ENCODE measurements at places on chromosomes 13 and 19. TPM values are rescaled to one million over a fixed set of nuclear protein-coding genes. Genes with fewer than 3 reads are reported as not detected.

DNA sequence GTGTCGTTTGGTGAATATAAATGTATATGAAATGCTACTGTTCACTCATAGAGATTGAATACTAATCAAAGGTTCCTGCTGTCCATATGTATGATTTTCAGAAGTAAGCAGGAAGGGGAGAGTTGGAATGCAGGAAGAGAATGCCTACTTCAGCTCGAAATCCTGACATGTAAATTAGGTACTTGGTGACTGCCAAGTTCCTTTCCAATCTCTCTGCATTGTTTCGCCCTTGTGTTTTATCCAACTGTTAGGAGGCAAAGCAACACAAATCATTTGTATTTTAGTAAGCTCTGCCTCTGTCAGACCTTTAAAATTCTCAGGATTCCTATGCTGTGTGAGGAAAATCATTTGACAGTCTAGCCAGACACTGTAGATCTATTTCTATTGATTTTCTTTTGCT is 9.0 kb downstream of the STARD13 start:
- H3K27ac ChIP-seq: no peak overlapping the region
- no peaks in the 10 kb centered on the region for H3K27me3 ChIP-seq
- H3K4me3 ChIP-seq: no peak overlapping the region
- H3K36me3 ChIP-seq: peaks cover 2% of the 10 kb centered on the region
- peaks cover 36% of the 10 kb centered on the region for H3K4me1 ChIP-seq
- DNase-seq: no peak

- H3K27me3 ChIP-seq: no peaks in the 10 kb centered on the region
- H3K4me3 ChIP-seq: no peak overlapping the region
- H3K4me1 ChIP-seq: no peaks in the 10 kb centered on the region
- no peaks in the 10 kb centered on the region for H3K36me3 ChIP-seq
These were observed 26.4 kb downstream of the IL17D start for GRCh38 chr13:20729633-20730585.

DNA sequence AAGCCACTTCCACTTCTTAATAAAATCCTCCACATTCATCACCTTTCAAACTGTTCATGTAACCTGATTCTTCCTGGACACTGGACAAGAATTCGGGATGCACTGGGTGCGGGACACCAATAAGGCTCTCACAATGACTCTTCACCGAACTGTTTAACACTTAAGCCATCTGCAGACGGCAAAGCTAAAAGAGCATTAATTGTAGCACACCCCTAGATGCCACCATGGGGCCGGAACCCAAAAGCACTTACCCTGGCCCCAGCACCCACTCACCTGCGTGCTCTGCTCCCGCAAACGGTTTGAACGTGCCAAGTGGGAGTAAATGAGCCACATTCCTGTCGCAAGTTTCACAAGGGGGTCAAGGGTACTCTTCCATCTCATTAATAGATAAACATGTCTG is 254.3 kb upstream of the PRR20A start:
- H3K27me3 ChIP-seq: no peaks in the 10 kb centered on the region
- no peaks in the 10 kb centered on the region for H3K4me1 ChIP-seq
- no peak overlapping the region for H3K27ac ChIP-seq
- DNase-seq: no peak

- no peak overlapping the region for H3K27ac ChIP-seq
- H3K4me1 ChIP-seq: no peaks in the 10 kb centered on the region
- no peaks in the 10 kb centered on the region for H3K36me3 ChIP-seq
- no peak overlapping the region for H3K4me3 ChIP-seq
- DNase-seq: peak; percentile 6
These were observed 178.4 kb downstream of the MYO16 start for GRCh38 chr13:108807841-108808240.

DNA sequence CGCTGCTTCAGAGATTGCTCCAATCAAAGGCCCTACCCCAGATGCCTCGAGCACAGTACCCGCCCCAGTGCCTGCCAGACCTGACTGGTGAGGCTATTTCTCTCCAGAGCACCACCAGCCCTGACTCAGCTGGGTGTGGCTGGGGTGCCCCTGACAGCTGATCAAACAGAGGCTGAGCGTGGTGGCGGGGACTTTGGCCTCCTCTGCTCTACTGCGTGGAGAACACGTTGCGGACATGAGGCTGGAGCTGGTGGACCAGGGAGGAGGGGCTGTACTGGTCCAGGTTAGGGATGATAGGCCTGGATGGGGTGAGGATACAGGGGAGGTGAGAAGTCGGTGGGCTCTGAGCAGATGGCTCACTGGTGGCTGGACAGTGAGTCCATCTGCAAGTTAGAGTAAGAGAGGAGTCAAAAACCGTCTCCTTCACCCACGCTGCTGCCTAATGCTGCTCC is 3.5 kb upstream of the DOCK6 start:
- H3K36me3 ChIP-seq: no peaks in the 10 kb centered on the region
- H3K4me1 ChIP-seq: peaks cover 12% of the 10 kb centered on the region
- no peaks in the 10 kb centered on the region for H3K27me3 ChIP-seq
- H3K27ac ChIP-seq: no peak overlapping the region

- no peak for DNase-seq
- peaks cover 10% of the 10 kb centered on the region for H3K4me1 ChIP-seq
- H3K27me3 ChIP-seq: no peaks in the 10 kb centered on the region
- H3K4me3 ChIP-seq: no peak overlapping the region
- no peak overlapping the region for H3K27ac ChIP-seq
These were observed 50.7 kb upstream of the SLC15A1 start for GRCh38 chr13:98803111-98803561.

DNA sequence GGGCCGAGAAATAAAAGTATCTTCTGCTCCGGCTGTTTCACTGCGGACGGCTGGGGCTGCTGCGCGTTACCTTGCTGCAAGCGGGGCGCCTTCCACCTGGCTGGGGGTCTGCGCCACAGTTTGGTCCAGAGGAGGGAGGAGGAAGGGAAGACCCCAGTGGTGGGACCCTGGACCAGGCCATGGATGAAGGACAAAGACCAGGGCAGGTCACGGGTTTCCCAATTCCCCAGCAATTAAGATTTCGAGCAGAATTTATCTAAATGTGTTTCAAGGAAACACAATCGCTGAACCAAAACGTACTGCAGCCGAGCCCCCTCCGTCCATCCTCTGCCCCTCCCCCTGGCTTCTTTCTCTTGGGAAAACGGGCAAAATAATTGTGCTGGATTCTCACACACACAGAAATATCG is 2.9 kb downstream of the SOX1 start:
- H3K27me3 ChIP-seq: peaks cover 37% of the 10 kb centered on the region
- H3K36me3 ChIP-seq: no peaks in the 10 kb centered on the region
- DNase-seq: no peak
- H3K4me1 ChIP-seq: no peaks in the 10 kb centered on the region

GRCh38 chr19:22144394-22144793 is 52.4 kb downstream of the ZNF676 start:
- H3K4me1 ChIP-seq: no peaks in the 10 kb centered on the region
- no peaks in the 10 kb centered on the region for H3K36me3 ChIP-seq
- no peak overlapping the region for H3K27ac ChIP-seq
- peak; percentile 32 for DNase-seq
- no peaks in the 10 kb centered on the region for H3K27me3 ChIP-seq

- no peaks in the 10 kb centered on the region for H3K4me1 ChIP-seq
- H3K4me3 ChIP-seq: no peak overlapping the region
- DNase-seq: no peak
- H3K27me3 ChIP-seq: no peaks in the 10 kb centered on the region
- no peaks in the 10 kb centered on the region for H3K36me3 ChIP-seq
These were observed 502.8 kb upstream of the SLITRK5 start for GRCh38 chr13:87168390-87168789.

DNA sequence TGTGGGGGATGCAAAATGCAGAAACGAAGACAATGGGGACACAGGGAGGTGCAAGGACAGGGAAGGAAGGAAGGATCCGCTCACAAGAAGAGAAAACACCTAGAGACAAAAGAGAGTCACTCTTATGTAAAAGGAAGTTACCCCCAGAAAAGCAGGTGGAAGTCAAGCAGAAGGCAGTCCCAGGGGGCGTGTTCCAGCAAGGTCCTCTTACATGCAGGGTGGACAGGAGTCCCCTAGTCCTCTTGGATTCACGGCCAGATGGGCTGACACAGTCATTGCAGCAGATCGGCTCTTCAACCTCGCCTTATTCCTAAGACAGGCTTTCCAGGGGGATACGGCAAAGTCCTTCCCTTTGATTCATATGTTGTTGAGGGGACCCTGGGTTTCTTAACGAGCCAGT is 83.9 kb upstream of the SPATA13 start:
- H3K4me3 ChIP-seq: no peak overlapping the region
- H3K27me3 ChIP-seq: no peaks in the 10 kb centered on the region
- no peak for DNase-seq
- no peaks in the 10 kb centered on the region for H3K4me1 ChIP-seq
- H3K27ac ChIP-seq: no peak overlapping the region

- no peak overlapping the region for H3K4me3 ChIP-seq
- H3K27ac ChIP-seq: no peak overlapping the region
- no peaks in the 10 kb centered on the region for H3K36me3 ChIP-seq
- no peaks in the 10 kb centered on the region for H3K4me1 ChIP-seq
- DNase-seq: no peak
These were observed 89.2 kb upstream of the ARGLU1 start for GRCh38 chr13:106657104-106657503.

GRCh38 chr13:112178769-112179168 is 111.8 kb downstream of the SOX1 start:
- H3K27me3 ChIP-seq: no peaks in the 10 kb centered on the region
- H3K4me3 ChIP-seq: no peak overlapping the region
- no peaks in the 10 kb centered on the region for H3K4me1 ChIP-seq
- H3K36me3 ChIP-seq: no peaks in the 10 kb centered on the region
- no peak for DNase-seq

- H3K27ac ChIP-seq: no peak overlapping the region
- no peak for DNase-seq
- no peaks in the 10 kb centered on the region for H3K36me3 ChIP-seq
- no peaks in the 10 kb centered on the region for H3K27me3 ChIP-seq
These were observed 31.4 kb downstream of the ELF1 start for GRCh38 chr13:40987606-40988280.

GRCh38 chr19:49157445-49158224 is at the start of gene TRPM4:
Gene TRPM4 (plus strand): TSS chr19:49157792. CDS start chr19:49157867, 75 bp downstream.
- H3K4me3 ChIP-seq: peak within 1 kb of the TSS; percentile 97
- H3K27ac ChIP-seq: peak within 1 kb of the TSS; percentile 58
- no peaks in the 10 kb centered on the region for H3K36me3 ChIP-seq
- peak; percentile 67 for DNase-seq

DNA sequence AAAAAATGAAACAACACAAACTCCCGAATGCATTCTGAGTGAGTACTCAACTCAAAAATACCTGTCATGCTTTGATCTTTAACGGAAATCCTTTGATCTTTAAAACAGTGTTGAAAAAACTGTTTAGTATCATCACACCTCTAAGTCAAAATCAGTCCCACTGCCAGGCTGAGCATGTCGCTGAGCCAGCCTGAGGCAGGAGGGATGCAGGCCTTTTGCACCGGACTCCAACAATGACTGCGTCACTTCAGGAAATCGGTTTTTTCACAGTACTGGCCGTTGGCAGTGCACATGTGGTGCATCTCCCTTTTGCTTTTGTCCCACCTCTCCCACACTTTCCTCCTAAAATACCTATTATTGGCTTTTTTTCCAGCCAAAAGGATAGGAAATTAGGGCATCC is 78.2 kb downstream of the SHISA2 start:
- no peaks in the 10 kb centered on the region for H3K36me3 ChIP-seq
- no peaks in the 10 kb centered on the region for H3K4me1 ChIP-seq
- H3K27me3 ChIP-seq: no peaks in the 10 kb centered on the region
- no peak for DNase-seq

GRCh38 chr19:16444269-16444600 is 27.5 kb downstream of the EPS15L1 start:
- DNase-seq: no peak
- H3K27me3 ChIP-seq: no peaks in the 10 kb centered on the region
- peaks cover 2% of the 10 kb centered on the region for H3K36me3 ChIP-seq
- no peak overlapping the region for H3K4me3 ChIP-seq
- peaks cover 14% of the 10 kb centered on the region for H3K4me1 ChIP-seq

DNA sequence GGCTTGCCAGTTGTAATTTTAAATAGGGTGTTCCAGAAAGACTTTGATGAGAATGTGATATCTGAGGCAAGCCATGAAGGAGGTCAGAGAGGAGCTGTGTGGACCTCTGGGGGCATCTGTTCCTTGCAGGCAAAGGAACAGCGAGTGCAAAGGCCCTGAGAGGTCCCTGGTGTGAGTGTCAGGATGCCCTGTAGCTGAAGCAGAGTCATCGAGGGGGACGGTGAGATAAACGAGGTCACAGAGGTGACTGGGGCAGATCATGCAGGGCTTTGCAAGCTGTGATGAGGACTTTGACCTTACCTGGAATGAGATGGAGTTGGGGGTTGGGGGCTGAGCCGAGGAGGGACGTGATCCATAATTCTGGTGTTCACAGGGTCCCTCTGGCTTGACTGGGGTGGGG is 75.0 kb downstream of the RYR1 start:
- no peaks in the 10 kb centered on the region for H3K4me1 ChIP-seq
- no peak for DNase-seq
- H3K36me3 ChIP-seq: no peaks in the 10 kb centered on the region
- H3K27me3 ChIP-seq: no peaks in the 10 kb centered on the region

DNA sequence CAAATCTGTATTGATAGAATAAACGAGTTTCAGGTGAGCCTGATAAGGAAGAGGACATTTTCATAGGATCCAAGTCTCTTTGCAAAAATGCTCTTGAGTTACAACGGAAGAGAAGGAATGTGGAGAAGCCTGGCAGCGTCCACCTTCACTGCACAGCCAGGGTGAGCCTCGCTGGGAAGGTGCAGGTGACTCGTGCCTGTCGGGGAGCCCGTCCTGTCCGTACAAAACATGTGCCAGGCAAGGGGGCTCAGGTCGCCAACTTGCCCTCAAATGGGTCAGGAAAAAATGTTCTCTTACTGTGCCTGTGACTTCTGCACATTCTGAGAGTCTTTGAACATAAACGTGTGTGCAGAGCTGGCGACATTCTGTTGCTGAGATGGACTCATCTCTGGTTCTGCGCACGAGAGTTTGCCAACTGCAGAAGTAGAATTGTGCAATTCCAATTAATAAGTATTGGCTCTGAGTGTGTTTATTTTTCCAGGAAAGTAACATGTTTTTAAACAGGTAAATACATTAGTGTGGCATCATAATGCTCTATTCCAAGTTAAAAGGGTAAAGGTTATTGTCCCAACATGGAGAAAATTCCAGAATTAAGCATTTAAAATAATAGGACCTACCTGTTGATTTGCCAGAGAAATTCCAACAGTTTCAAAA is 28.6 kb downstream of the NAXD start:
- peaks cover 9% of the 10 kb centered on the region for H3K4me1 ChIP-seq
- H3K27ac ChIP-seq: no peak overlapping the region
- H3K4me3 ChIP-seq: no peak overlapping the region
- H3K36me3 ChIP-seq: peaks cover 25% of the 10 kb centered on the region
- no peak for DNase-seq

- H3K27ac ChIP-seq: no peak overlapping the region
- no peak overlapping the region for H3K4me3 ChIP-seq
- no peaks in the 10 kb centered on the region for H3K27me3 ChIP-seq
- no peaks in the 10 kb centered on the region for H3K36me3 ChIP-seq
- peak; percentile 21 for DNase-seq
These were observed 41.7 kb upstream of the EEF1AKMT1 start for GRCh38 chr13:20815464-20815863.

- DNase-seq: peak; percentile 12
- no peaks in the 10 kb centered on the region for H3K27me3 ChIP-seq
- no peak overlapping the region for H3K27ac ChIP-seq
- no peaks in the 10 kb centered on the region for H3K36me3 ChIP-seq
- no peak overlapping the region for H3K4me3 ChIP-seq
- no peaks in the 10 kb centered on the region for H3K4me1 ChIP-seq
These were observed 85.2 kb upstream of the FAM216B start for GRCh38 chr13:42696191-42696590.

- H3K27me3 ChIP-seq: no peaks in the 10 kb centered on the region
- no peak for DNase-seq
- no peak overlapping the region for H3K4me3 ChIP-seq
- no peaks in the 10 kb centered on the region for H3K36me3 ChIP-seq
- H3K4me1 ChIP-seq: no peaks in the 10 kb centered on the region
These were observed 241.4 kb downstream of the ENOX1 start for GRCh38 chr13:43545317-43545874.

Gene FBN3
- polyA plus RNA-seq: not detected

Gene ERICH6B
- polyA plus RNA-seq: not detected

Gene NLRP11
- polyA plus RNA-seq: not detected

Gene ACER1
- not detected for polyA plus RNA-seq

Gene PSG2
- 2.1 TPM for polyA plus RNA-seq

Gene MEDAG
- polyA plus RNA-seq: 18.9 TPM
